ENCODE measurements at places on chromosomes 12 and 14.

DNA sequence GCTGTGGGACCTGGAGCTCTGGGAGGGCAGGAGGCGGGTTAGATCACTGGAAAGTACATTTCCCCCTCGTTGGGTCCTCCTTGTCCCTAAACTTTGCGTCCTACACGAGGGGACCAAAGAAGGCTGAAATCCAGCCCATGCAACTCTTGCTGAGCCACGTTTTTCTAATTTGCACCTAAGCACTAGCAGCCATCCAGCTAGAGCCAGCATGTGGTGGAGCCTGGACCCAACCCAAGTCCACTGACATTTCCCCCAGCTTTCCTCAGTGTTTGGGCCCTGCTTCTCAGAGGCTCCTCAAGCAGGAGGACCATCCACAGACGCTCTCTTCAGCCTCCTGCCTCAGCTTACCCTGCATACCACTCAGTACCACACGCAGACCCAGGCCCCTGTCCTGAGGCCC is 49.7 kb downstream of the TSPAN11 start:
- no peak for DNase-seq

- no peak for DNase-seq
Observed at GRCh38 chr14:92617581-92617980, 104.0 kb downstream of the RIN3 start.

- DNase-seq, result no peak
Observed at GRCh38 chr14:70380824-70381223, 21.3 kb upstream of the COX16 start.

DNA sequence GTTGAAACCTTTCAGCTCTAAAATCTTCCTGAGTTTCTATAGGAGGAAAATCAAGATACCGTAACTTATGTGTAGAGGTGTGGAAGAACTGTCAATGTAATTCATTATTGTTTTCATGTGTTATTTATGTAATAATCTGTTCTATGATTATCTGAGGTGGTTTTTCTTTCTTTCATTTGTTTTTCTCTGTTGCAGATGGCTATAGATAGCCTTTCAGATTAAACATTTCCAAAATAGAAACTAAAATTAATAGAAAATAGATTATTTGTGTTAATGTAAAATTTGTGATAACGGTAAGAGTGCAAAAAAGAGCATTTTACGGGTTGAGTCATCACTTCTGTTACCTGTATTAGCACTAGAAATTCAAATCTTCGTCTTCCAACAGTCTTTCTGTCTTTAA is 128.8 kb downstream of the SYNE2 start:
- DNase-seq, result no peak

- no peak for DNase-seq
Observed at GRCh38 chr14:105076805-105077648, 11.8 kb upstream of the GPR132 start.

GRCh38 chr14:96727073-96727472 is 70.1 kb upstream of the VRK1 start:
- DNase-seq, result no peak

DNA sequence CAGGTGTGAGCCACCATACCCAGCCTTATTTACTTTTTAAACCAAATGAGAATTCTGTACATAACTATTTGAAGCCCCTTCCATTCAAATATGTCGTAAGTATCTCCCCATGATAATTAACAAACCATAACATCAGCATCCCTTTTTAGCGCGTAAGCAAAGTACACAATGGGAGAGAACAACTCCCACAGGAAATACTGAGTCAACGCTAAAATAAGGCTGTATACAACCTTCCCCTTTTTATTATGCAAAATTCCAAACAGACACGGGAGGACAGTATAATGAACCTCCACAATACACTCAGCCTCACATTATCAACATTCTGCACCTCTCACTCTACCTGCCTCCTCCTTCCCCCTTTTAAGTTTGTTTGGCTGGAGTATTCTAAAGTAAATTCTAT is 73.5 kb downstream of the CCDC88C start:
- DNase-seq, result no peak

DNA sequence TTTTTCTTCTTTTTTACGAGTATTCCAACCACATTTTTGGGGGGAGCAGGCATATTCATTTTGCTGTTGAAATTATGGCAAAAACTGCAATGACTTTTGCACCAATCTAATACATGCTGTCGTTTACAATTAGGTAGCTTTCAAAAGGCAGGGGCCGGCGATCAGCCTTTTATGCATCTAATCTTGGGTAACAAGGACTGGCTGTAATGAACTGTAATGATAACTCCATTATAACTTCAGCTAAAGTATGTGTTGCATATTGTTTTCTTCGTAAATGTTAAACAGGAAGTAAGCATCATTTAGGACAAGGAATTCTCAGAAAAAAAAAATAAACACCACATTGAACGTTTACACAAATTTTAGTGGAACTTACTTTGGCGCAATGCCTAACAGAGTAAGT is 30.3 kb upstream of the KLRF1 start:
- DNase-seq, result no peak

- no peak for DNase-seq
Observed at GRCh38 chr12:32301216-32301615, 98.1 kb upstream of the FGD4 start.

DNA sequence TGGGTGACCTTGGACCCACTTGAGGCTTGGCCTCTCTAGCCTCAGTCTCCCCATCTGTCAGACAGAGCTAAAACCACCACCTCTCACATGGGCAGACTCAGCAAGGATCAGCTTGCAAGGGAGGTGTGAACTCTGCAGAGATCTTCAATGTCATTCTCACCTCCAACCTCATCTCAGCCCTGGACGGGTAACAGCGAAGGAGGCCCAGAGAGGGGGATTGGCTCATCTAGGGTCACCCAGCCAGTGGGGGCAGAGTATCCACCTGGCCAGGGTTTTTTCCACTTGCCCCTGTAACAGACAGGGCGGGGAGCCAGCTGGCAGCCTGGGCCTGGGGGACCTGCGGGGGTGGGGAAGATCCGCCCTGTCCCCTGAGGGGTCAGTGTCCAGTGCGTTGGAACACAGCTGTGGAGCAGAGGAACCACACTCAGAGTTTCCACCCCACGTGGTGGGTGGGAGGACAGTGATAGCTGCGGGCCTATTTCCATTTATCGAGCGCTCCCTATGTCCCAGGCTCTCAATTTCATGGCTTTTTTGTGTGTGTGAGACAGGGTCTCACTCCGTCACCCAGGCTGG is 27.4 kb downstream of the DTX1 start:
- no peak for DNase-seq

DNA sequence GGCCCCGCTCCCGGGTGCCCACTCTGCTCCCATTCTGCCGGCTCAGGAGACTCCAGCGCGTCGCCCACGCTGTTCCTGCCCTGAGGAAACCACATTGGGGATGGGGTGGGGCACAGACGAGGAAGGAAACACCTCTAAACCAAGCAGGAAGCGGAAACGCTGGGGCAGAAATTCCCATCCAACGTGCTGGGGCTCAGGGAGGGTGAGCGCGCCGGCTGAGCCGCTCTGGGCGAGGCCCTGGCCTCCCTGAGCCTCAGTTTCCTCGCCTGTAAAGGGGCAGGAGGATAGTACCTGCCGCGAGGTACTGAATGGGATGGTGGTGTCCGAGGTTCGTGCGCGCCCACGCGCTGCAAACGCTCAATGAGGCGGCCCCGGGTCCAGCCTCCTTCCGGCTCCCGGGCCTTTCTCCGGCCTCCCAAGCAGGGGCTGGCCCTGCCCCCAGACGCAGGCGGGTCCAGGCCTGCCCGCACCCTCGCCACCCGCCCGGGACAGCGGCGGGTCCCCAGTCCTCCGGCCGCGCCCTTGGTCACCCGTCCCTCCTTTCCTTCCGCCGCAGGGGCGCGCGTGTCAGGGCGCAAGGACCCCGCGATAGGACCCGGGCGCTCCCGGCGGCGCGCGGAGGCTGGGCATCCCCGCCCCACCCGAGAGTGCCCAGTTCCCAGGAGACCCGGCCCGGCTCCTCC is 673 bp downstream of the BEGAIN start:
- no peak for DNase-seq

- no peak for DNase-seq
Observed at GRCh38 chr12:11596141-11596540, 53.3 kb upstream of the ETV6 start.

- no peak for DNase-seq
Observed at GRCh38 chr12:10243818-10244520, 31.3 kb downstream of the GABARAPL1 start.

GRCh38 chr14:71320734-71321573 is 413.7 kb downstream of the PCNX1 start:
- no peak for DNase-seq

- DNase-seq, result no peak
Observed at GRCh38 chr14:94158239-94158883, 15.8 kb upstream of the PPP4R4 start.

DNA sequence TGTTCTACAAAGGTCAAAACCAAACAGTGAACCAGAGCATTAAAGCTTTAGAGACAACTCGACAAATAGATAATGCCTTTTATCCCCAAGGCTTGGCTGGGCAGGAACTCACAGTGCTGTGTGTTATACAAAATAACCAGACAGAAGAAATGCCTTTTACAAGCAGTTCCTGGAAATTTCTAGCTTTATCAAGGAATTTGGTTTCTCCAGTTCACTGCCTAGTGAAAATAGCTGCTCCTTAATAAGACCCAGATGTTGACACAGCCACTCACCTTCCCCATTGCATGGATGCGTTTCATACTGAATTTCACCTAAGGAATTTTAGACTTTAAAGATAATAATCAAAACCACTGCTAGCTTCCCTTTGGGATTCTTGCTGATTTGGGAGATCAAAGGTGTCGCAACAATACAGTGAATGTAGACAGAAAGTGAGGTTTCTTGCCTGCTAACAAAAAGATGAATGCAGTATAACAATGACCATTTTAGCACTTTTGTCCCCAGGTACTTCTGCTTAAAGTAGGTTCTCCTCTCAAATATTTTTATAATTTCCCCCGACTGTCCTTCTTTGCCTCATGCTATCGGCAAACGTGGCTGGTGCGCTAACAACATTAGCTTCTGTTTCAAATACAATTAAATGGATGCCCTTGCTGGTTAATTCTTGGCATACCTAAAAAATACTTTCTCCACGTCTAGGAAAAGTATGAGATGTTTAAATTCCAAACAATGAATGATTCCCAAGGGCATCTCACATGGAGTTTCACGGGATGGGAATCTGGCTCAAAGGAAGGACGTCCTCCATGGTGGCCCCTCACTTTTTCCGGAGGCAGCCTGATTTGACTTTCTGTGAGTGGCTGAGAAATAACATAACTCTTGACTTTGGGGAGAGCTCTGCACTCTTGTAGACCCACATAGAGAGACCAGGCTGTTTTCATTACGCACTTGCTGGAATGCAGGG is 162.4 kb downstream of the C12orf75 start:
- no peak for DNase-seq

DNA sequence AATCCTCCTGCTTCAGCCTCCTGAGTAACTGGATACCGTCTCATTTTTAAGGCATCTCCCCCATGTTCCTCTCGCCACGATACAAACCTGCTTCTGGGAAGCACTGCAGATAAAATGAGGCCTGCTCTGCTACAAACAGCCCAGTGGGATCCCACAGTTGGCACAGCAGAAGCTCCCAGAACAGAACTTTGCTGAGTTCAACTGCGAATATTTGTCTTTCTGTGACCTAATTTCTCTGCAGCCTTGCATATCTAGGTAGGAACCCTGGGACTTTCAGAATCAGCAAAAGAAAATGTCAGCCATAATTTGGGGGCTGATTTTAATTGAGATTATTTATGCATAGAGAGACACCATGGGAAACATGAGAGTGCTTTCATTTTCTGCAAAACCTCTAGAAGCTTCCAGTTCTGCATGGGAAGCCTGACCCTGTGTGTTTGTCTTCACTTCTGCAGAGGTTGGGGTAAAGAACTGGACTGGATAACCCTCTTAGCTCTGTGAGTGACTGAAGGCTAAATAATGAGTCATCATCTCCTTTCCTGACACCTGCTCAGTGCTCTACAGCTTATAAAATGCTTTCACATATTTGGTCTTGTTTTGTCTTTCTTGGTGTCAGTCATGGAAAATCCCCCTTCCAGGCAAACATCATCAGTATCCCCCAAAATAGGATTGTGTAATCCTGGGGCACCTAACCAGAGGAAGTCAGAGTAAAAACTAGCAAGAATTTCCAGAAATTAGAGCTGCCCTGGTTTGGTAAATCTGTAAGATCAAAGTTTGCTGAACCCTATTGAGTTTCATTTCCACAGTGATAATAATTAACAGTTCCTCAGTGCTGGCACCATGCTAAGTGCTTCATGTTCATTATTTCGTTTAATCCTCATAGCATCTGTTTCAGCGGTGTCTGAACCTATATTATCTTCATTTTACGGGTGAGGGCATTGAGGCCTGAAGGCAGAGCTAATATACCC is 185.8 kb downstream of the SLC15A4 start:
- DNase-seq, result no peak

DNA sequence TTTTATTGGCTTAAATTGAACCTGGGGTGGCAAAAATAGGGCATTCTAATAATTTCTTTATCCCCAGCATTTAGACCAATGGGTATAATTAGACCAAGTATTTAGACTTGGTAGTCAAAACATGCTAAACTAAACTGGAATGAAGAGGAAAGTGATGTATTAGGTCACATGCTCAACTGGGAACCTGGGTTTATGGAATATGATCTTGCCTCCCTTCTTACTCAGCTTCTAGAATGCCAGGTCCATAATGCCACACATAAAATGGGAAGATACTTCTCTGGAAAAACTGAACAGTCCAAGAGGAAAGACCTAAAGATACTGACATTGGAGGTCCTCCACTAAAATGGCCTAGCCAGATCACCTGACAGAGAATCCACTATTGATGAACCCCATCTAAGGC is 6.2 kb upstream of the BIN2 start:
- no peak for DNase-seq

GRCh38 chr14:75046275-75046674 is 5.0 kb downstream of the MLH3 start:
- DNase-seq, result no peak

Measured in anterior cingulate cortex (tissue), 58 donors.